ENCODE measurements at places on chromosomes 3 and 15.

DNA sequence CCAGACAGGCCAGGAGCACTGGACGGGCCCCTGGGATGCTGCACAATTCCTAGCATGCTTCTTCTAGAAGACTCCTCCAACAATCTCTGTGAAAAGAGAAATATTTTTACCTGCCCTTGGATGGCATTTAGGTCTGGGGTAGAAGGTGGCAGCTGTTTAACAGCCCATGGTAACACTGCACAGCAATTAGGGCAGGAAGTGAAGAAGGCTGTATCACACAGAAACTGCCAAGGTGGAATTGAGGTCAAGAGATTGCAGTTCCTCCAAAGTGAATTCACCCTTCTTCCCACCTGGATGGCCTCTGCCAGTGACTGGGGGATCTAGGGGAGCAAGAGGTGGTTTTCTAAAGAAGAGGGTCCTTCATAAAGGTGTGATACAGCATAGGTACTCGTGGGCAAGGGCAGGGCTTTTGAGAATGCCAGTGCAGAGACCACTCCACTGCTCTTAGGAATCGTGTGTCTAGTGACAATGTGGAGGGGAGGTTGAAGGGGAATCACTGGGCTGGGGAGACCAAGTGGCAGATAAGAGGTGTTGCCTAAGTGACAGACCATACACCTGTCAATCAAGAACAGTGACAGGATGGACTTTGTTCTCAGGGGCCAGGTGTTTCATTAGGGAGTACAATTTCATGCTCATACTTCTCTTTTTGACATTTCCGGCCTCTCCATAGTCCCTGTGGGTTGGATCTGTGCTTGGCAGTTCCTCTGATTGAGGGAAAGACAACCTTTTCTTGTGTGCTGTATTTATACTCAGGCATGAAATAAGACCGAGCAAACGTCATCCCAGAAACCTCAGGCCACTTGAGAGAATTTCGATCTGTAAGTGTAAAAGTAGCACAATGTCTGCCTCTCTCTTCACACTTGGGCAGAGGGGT is 83.5 kb upstream of the BCL6 start:
- peak; percentile 16 for DNase-seq

- DNase-seq = no peak
Measured at GRCh38 chr3:15638891-15639262, 37.3 kb downstream of the BTD start.

DNA sequence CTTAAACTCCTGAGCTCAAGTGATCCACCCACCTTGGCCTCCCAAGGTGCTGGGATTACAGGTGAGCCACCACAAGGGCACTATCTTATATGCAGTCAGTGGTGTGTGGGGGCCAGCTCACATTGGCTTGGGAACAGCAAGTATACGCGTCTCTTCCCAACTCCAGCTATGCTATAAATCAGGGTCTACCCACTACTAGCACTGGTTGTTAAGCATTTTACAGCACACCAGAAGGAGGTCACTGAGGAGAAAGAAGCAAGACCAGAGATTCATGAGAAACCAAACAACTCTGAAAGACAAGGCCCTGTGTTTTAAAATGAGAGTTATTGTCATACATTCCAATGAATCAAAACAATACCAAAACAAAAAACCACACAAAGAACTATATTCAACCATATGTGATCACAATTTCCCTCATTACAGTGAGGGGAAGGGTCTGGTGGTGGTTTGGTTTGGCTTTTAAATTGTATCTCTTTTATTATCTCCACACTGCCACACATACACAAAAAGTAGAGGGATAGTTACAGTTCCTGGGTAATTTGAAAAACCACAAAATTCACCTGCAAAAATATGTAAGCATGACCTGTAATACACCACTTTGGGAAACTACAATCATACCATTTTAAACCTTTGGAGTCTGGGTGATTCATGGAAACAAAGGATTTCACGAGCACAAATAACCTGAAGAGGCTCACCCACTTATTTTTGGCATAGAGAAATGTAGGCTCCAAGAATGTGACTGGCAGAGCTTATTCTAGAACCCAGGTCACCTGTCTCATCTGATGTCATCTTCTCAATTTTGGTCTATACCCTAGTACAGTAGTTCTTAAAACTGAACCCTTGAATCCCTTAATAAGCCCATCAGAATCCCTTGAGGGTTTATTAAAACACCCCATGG is 5.2 kb downstream of the MAGI1 start:
- no peak for DNase-seq

GRCh38 chr3:195372220-195372619 is 70.6 kb downstream of the ACAP2 start:
- DNase-seq = no peak

- peak; percentile 32 for DNase-seq
Measured at GRCh38 chr3:149701206-149701976, 43.6 kb upstream of the WWTR1 start.

DNA sequence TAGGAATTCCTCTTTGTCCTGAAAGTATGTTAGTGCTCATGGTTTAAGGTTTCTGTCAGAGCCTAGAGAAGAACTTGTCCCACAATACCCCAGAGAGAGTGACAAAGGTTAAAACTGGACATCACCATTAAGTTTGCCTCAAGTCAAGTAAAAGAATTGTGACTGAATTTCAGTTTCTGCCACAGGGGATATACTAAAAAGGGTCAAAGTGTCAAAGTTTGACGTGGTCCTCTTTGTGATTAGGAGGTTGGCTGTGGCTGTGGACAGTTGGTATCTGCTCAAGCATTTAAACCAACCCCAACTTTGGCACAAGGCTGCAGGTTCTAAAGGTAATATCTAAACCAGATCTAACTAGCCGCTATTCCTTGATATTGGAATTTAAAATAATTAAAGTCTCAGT is 26.1 kb downstream of the FMN1 start:
- DNase-seq = no peak

DNA sequence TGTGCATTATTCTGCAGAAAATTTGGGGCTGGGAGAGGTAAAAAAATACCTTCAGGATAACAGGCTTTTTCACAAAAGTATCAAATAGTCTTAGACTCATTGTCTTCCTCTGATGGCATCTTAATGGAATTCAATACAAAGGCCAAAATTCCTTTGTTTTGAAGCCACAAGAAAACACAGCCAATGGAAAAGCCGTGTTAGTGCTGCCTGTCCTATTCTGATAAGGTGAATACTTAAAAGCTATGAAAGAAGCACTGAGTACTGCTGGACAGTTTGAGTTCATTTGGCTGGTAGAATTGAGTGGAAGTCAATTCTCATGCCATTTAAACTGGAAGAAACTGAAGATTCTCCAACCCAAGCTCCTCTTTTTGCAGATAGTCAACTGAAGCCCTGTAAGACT is 395.3 kb upstream of the TPRG1 start:
- DNase-seq = no peak

GRCh38 chr3:29285471-29286071 is 4.7 kb downstream of the RBMS3 start:
- DNase-seq = no peak

GRCh38 chr3:152737021-152737908 is 97.7 kb upstream of the P2RY1 start:
- DNase-seq = no peak

DNA sequence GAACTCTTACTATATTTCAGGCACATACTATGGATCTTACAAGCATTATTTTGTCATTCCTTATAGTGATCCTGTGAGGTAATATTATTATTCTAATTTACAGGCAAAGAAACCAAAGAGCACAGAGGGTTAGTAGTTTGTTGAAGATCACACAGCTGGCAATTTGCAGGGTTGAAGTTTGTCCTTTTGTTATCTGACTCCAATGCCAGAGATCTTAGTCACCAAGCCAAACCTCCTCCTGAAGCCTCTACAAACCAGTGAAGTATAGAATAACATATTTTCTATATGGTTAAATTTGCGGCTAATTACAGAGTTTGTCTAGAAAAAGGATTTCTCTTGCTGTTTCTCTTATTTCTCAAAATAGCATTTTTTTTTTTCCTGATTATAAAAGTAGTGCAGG is 11.2 kb downstream of the ISLR2 start:
- no peak for DNase-seq

GRCh38 chr3:109081746-109082510 is 36.0 kb downstream of the MORC1 start:
- DNase-seq = peak; percentile 46

GRCh38 chr15:26200427-26200826 is 337.3 kb upstream of the ATP10A start:
- no peak for DNase-seq

DNA sequence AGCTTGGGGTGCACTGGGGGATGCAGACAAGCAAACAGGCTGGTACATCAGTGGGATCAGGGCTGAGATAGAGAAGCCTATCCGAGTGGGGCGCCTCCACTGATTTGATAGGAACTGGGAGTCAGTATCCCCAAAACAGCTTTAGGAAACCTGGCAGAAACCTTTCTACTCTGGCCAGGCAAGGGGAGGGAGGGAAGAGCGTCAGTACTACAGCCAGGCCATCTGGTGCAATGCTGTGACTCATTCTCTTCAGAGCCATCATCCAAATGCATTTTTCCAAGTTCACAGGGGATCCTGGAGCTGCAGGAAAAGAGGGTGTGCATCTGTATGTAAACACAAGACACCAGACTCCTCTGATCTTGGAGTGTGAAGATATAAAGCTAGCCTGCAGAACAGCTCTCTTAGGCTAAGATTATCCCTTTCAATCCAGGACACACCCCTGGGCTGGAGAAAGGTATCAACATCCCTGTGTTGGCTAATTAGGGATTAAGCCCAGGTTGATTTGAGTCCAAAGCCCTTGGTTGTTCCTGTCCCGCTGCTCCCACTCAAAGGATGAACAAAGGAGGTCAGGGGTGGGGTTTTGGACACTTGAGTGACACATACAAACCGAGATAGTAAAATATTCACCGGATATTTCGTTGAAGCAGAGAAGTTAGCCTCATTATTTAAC is 9.3 kb downstream of the GALNT15 start:
- DNase-seq = no peak

DNA sequence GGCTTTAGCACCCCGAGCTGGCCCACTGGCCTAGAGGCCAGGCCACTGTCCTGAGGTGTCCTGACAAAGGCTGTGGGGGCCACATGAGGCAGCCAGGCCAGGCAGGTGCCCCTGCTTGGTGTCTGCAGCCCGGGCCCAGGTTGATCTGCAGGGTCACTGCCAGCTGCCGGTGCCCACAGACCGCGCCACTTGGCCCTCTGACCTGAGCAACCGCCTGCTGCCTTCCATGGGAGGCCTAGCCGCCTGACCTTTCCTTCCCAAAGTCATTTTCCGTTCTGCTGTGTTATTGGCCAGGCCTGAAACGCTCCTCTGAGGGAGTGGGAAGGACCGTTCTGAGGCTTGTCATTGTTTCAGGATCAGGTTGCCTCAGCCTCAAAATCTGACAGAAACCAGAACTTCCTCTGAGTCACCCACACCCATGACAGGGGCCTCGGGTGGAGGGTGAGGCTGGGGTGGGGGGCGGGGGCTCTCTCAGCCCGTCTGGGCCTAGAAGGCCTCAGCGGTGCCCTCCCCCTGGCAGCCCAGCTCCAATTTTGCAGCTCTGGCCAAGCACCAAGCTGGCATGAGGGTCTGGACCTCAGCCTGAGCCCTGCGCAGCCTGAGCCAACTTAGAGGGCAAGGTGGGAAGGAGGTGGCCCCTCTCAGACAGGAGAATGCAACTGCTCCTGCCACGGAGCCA is 140.7 kb upstream of the MEF2A start:
- DNase-seq = peak; percentile 47

Data from CD4-positive, alpha-beta T cell treated with Interleukin-17A for 1 hour (primary cell).